ENCODE measurements at places on chromosomes 12 and 14.
A peak's percentile ranks its signal among the peaks of the same experiment; 100 is the strongest.

GRCh38 chr14:28676479-28676878 lies 90.1 kb upstream of the FOXG1 start:
- DNase-seq: peak; percentile 37

DNA sequence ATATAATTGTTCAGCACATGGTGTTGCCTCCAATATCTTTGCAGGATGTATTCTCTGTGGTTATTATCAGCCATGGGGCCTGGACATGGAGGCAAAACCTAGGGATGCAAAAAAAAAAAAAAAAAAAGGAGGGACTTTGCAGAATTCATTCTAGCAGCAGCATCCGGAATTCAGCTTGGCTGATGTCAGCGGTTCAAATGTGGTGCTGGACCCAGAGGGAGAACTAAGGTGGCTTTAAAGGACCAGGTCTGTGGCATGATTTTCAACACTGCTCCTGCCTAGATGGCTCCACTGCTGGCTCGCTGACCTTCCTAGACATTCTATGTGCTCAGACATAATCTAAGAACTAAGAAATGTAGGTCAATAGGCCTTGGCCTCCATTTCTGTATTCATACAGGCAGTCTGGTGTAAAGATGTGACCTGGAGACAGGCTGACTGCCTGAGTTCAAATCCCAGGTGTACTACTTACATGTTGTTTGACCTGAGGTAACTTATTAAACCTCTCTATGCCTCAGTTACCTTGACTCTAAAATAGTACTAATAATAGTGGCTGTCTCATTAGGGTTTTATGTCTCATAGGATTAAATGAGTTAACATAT lies 108.6 kb downstream of the PPM1A start:
- DNase-seq: no peak

DNA sequence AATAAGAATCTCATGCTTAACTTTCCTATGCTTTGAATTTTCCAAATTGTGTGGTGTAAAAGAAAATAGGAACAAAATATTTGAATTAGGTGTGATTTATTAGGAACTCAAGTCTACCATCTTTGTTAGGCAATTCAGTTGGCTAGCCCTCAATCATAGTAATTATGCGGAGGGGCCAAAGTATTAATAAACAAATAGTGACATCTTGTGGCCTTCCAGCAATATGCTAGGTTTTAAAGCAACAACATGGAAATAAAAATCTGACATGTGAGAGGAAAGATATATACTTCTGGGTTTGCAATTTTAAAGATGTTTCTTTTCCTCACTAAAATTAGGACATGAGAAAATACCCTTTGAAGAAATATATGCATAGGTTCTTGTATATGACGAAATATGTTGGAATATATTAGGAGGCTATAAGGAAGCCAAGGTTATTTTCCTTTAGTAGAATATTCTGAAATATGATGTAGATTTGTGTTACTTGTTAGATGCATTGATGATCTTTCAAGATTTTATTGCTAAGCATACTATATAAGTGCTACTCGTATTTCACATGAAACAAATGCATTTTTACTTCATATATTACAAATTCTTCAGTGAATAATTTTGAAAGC lies 200.4 kb downstream of the PTPRO start:
- DNase-seq: peak; percentile 76

- DNase-seq: peak; percentile 63
Measured at GRCh38 chr12:87814625-87815024, 214.6 kb downstream of the C12orf50 start.
